ENCODE measurements at places on chromosomes 2 and 18.

- DNase-seq, result no peak
These were observed 93.5 kb downstream of the LPIN1 start for GRCh38 chr2:11839916-11840315.

DNA sequence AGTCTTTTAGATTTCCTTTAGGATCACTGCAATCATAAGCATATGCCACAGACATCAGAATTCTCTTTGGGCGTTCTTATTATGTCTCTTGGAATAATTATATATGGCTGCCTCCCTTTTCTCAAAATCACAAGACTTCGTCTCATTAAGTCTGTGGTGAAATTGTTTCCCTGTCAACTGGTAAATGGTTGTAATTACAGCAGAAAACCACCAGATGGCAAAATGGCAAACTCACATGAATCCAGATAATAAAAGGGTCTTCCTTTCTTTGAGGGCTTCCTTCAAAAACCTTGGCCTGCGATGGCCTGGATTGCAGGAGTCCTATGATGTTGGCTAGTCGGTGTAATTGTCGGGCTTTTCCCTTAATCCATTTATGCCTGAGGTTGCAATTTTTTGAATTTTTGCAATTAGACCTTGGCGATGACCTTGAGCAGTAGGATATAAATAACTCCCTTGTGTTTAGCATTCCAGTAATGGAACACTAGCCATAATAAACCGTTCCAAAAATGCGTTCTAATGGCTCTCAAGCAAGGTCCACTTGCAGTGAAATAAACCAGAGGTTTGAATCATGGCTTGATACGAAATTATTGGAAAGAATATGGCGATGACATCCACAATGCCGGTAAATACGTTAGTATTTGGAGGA, 656.4 kb downstream of the MBD2 start:
- peak; percentile 38 for DNase-seq

DNA sequence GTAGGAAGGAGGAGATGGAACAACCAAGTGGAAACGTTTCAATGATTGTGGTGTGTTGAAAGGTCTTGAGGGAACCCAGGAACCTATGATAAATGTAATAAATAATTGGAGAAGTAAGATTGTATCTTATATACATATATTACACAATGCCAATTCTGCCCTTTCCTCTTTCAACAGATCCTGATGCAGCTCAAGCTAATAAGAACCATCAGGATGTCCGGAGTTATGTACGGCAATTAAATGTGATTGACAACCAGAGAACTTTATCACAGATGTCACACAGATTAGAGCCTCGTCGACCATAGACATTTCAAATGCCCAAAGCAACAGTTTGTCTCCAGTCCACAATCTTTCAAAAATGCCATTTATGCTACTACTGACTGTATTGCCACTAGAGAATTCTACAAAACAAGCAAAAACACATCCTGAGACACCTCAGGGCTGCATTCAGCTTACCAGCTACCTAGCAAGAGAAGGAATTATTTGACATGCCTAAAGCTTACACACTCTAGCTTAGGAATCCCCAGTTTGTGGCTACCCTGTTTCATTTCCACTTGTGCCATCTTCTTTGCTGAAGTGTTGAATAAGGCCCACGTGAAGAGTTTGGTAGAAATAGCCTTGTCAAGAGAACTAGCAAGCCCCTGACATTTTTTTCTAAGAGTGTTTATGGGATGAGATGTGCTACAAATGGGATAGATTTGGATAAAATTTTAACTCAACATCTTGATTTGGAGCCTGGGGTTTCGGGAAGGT, 24.0 kb upstream of the MAP3K20 start:
- no peak for DNase-seq

DNA sequence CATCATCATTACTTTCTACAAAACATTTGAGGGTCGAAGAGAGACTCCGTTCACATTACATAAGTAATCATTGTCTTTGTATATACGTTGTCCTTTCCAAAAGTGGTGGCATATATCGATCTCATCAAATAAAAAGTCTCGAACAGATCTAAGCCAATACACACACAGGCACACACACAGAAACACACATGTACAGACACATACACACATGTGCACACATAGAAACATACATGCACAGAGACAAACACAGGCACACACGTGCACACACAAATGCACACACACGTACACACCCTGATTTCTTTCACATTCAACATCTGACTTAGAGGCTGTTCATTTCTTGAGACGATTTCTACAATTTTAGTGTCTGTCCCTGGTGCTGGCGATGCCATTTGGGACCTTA, 17.5 kb upstream of the ALKAL2 start:
- no peak for DNase-seq

DNA sequence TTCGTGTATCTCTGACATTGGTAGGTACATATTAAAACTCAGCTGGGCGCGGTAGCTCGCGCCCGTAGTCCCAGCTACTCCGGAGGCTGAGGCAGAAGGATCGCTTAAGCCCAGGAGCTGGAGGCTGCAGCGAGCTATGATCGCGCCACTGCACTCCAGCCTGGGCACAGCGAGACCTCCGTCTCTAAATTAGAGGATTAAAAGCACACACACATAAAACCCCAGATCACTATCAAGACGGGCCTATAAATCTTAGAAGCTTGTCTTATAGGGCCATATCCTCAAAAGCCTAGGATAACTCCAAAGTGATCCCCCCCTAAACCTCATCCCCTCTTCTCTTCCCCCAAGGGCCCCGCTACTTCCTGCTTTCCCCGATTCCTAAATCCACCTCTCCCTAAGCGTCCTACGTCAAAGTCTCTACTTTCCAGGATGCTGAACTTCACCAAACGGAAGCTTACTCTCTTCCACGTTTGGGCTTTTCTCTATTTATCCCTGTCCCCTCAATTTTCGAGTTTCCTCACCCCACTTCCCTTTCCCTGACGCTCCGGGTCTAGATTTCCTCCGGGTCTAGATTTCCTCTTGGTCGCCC, 707 bp downstream of the KRCC1 start:
- no peak for DNase-seq

DNA sequence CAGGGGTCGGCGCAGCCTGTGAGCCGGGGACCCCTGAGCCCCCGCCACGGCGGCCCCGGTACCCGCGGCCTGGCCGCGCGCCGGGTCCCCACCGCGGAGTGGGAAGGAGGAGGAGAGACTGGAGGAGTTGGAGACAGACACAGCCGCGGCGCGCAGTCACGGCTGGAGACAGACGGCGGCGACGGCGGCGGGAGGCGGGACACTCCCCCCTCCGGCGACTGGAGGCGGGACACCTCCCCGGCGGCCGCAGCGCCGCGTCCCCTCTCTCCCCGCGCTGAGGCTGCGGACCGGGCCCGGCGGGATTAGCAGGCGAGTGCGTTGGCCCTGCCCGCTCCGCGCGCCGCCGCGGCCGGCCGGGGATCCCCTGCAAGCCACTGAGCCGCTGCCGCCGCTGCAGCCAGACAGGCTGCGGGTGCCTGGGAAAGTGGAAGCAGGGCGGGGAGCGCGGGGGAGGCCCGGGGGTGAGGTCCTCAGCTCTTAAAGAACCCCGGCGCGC, 1.0 kb upstream of the LDLRAD4 start:
- no peak for DNase-seq

- DNase-seq, result no peak
These were observed 30.2 kb downstream of the XDH start for GRCh38 chr2:31384351-31384750.

GRCh38 chr2:205017381-205017780, 472.1 kb downstream of the PARD3B start:
- DNase-seq, result no peak

GRCh38 chr18:23718731-23719130, 29.5 kb downstream of the LAMA3 start:
- DNase-seq, result no peak

DNA sequence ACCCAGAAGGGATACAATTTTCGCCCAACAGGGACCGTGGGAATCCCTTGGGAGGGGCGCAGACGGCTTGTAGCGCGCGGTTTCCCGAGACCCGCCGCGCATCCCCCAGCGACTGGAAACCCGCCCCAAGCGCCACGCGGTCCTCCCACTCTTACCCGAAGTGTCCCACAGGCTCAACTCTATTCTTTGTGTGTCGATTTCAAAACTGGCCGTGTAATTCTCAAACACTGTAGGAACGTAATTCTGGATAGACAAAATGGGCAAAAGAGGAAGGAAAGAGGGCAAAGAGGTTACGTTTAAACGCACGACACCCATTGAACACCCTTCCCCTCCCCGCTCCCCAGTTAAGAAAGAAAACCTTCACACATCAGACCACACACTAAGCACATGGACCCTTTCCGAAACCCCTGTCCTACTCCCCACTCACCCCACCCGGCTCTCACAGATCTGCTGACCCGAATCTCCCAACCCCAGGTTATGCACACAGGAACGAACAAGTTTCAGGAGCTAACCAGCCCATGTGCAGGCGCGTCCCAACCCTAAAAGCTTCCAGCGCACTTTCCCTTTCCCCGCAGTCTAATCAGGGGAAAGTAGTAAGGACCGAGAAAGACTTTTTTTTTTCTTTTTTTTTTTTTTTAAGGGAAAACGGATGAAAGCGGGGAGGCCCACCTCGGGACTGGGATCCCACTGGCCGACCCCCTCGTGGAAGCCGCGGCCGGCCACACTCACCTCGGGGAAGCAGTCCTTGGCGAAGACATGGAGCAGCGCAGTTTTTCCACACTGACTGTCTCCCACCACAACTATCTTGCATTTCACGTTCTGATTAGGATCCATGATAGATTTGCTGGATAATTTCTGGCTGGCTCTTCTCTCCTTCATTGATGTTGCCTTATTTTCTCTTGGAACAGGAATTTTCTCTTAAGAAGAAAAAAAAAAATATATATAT, 655 bp downstream of the RND3 start:
- DNase-seq, result no peak

- no peak for DNase-seq
These were observed 17.8 kb upstream of the TMEM131 start for GRCh38 chr2:98013407-98014042.

DNA sequence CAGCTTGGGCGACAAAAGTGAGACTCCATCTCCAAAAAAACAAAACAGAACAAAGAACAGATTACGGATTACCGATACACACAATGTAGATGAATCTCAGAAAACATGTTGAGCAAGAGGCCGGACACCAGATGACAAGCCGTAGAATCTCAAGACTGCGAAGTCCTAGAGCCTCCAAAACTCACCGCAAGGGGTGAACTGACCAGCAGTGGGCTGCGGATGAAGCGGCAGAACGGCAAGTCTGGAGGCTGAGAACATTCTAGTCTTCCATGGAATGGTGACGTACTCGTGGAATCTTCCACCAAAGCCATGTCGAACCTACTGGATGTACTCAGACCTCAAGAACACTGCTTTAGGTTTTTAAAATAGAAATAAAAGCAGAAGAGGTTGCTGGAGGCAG, 198.8 kb downstream of the NDUFA10 start:
- no peak for DNase-seq

DNA sequence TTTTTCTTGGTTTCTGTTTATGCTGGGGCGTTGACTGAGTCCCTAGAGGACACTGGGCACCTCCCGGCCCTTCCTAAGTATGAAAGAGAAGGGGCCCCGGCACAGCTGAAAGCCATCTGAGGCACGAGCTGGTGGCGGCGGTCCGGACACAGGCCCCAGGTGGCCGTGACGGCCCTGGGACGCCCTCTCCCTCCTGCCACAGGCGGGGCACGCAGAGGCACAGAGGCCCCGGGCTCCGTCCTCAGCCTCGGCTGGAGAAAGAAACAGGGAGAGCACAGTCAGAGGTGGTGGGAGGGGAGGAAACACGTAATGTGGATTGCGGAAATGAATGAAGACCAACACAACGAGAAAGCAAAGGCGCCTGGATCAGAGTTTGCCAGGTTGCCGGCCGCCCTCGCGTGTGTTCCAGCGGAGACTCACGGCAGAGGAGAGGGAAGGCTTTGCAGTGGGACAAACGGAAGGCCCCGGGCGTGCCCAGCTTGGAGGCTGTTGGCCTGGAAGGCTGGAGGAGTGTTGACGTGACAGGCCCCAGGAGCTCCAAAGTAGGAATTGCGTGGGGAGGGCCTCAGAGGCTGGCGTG, 119.1 kb downstream of the PTGR3 start:
- no peak for DNase-seq

DNA sequence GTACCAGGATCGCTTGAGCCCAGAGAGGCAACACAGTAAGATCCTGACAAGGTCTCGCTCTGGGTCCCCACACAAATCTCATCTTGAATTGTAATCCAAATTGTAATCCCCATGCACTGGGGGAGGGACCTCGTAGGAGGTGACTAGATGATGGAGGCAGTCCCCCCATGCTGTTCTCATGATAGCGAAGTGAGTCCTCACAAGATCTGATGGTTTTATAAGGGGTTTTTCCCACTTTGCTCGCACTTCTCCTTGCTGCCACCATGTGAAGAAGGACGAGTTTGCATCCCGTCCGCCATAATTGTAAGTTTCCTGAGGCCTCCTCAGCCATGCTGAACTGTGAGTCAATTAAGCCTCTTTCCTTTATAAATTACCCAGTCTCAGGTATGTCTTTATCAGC, 46.0 kb upstream of the SERTAD2 start:
- DNase-seq, result no peak

DNA sequence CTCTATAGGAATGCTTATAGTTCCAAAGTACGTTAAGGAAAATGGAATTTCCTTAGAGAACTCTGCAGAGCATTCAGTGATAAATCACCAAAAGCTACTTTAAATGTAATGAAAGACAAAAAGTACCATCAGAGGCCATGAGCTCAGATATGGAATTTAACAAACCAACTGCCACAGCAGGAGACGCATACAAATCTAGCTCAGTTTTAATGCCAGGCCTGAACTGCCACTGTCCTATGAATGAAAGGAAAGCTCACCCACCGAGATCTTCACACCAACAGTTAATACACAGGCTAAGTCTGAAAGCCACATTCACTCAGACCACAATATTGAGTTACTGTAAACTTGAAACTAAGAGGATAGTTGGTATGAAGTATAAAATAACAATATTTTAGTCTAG, 126.8 kb downstream of the ZNF516 start:
- no peak for DNase-seq

- DNase-seq, result no peak
These were observed 7.8 kb upstream of the POMC start for GRCh38 chr2:25176138-25176537.

- DNase-seq, result no peak
These were observed 77.3 kb upstream of the RPL31 start for GRCh38 chr2:100924520-100925451.

DNA sequence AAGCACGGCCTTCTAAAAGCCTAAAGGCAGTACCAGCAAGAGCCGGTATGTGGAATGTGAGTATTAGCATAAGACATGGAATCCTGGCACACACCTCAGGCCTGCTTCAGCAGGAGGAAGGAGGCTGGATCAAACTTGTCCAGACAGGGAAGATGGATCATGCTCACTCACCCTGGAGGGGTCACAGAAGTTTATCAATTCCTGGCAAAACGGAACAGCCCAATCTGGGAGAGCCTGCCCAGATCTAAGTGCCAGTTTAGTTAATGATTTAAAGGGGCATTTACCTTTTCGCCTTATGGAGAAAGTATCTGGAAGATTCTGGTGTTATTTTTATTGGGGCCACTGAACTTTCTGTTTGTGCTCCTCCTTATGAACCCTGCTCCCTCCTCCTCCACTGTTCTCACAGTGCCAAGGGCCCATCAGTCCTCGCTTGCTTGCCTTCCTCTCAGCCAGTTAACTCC, 58.3 kb upstream of the NFE2L2 start:
- no peak for DNase-seq
